Suppressor macrophage treated with lipopolysaccharide for 1 hour (primary cell): ENCODE measurements at places on chromosomes 2 and 18.

- no peak for DNase-seq
Observed at GRCh38 chr2:161710131-161710915, 86.1 kb downstream of the SLC4A10 start.

DNA sequence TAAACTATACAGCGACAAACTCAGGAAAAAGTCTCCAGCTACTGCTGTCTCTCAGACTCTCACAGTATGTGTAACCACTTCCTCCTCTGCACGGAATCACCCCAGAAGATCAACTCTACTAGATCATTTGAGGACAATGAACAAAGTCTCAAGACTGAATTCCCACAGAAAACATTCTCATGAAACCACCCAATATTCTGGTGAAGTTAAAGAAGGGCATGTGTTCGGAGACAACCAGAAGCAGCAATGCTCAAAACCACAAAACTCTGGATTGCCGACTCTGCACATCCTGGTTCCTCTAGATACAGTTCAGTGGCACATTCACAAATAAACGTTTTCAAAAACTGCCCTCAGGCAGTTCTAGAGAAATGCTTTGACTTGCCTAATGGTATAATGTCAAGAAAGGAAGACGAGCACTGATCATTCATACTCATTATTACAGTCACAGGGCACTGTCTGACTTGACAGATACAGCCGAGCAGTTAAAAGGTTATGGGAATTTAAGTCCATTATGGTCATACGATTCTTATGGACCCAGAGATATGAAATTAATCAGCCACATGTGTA is 91.9 kb upstream of the STK17B start:
- peak; percentile 81 for DNase-seq

DNA sequence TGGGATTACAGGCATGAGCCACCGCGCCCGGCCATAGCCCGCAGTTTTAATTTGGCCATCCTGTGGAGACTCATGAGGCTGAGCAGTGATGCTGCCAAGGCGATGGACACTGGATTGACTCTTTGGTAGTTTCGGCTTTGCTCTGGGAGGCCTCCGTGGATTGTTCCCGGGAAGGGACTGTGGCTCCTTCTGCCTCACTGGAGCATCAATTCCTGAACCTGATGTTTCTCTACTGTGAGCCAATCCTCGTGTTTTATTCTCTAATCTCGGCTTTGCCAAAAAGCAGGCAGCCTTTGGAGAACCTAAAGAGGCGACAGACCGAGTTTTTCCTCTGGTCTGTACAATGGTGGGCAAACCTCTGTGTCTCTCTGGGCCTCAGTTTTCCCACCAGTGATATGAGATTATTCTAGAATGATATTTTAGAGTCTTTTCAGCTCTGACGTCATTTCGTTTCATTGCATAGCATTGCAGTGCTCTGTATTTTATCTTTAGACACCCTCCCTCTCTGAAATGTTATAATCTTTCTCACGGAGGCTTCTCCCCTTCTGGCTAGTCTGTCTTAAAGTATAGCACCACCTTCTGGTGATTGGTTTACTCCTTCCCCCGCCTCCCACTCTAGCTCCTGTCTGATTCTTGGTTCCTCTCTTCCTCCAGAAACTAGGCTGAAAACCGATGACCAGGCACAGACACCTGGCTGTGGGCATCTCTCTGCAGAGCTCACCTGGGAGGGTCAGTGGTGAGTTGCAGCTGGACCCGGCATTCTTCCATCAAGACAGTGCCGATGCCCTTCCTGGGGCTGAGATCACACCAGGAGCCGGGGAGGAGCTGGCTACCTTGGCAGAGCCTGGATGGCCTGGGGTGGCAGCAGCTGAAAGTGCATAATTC is 341.3 kb downstream of the MYCN start:
- DNase-seq, result peak; percentile 66

- DNase-seq, result peak; percentile 83
Observed at GRCh38 chr2:10407841-10408648, 40.1 kb downstream of the ODC1 start.

- peak; percentile 65 for DNase-seq
Observed at GRCh38 chr2:208359632-208359986, 47.0 kb upstream of the PTH2R start.

DNA sequence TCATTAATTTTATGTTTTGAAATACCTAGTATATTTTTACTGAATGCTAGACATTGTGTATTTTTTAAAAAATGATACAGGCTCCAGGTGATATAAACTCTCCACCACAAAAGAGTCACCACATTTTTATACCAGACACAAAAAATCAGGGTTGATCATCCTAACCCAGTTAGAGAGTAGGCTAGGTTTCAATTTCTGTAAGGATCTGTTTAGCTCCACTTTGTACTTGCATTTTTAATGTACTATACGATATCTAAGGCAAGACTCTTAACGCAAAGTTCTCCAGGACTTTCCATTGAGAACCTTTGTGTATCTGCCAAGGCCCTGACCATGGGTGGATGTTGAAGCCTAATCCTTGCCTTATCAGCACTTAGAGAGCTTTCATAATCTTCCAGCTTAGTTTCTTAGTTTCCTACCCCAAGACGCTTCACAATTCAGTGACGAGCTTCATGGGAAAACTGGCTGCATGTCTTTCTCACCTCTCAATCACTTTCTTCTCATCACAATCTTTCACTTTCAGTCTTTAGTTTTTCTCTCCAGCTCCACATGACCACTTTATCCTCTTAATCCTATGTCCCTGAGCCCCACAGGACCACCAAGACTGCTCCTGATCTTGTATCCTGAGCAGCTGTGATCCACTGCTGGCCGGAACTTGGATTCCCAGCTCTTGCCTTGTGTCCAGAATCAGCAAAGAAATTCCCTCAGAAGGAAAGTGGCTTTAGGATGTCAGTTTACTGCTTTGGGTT is 635.8 kb downstream of the RNF144A start:
- no peak for DNase-seq

GRCh38 chr2:76563730-76564129 is 853.0 kb upstream of the GCFC2 start:
- no peak for DNase-seq

GRCh38 chr18:29588446-29589100 is 1411.6 kb upstream of the CDH2 start:
- no peak for DNase-seq

- no peak for DNase-seq
Observed at GRCh38 chr2:234964631-234965461, 13.0 kb downstream of the SH3BP4 start.

- DNase-seq, result peak; percentile 75
Observed at GRCh38 chr18:79400091-79400590, 4.4 kb downstream of the NFATC1 start.

DNA sequence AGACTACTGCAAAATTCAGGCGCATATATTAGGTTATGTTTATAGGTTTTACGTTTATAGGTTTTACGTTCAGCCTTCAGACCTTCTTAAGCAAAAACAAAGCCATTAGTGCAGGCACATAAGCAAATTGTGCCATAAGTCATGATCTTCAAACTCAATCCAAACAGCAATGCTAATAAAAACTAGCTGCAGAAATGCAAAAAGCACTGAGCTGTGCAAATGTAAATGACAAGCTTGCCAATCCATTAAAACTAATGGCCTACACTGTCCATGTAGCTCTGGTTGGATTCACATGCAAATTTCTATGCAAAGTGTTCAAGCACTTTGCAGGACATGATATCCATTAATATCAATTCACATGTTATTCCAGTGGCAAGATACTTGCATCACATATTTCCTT is 50.9 kb downstream of the LRPPRC start:
- DNase-seq, result no peak
